GM18507 (cell line): ENCODE measurements at places on chromosomes 1 and 21.

DNA sequence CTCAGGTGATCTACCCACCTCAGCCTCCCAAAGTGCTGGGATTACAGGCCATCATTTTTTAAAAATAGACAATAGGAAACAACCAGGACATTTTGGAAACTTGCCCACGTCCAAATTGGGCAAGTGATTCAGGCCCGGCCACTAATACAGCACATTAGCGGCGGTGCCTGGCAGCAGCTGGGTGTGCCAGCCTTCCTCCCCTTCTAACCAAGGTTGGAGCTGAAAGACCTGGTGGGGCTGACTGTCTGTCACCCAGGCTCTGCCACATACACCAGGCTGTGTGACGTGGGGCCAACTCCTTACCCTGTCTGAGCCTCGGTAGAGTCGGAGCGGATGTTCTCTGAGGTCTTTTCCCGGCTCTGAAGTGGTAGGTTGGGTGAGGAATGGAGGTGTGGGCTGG, 29.6 kb upstream of the TMEM51 start:
- no peak for DNase-seq

GRCh38 chr1:25878690-25879089, 3.2 kb upstream of the PAQR7 start:
- no peak for DNase-seq

- no peak for DNase-seq
Observed at GRCh38 chr1:234605983-234606783, 3.8 kb downstream of the IRF2BP2 start.

- no peak for DNase-seq
Observed at GRCh38 chr1:190935925-190936324, 458.3 kb upstream of the BRINP3 start.

- no peak for DNase-seq
Observed at GRCh38 chr1:60034999-60035398, 38.6 kb downstream of the C1orf87 start.

GRCh38 chr1:53737648-53738204, 1.2 kb downstream of the GLIS1 start:
- DNase-seq, result no peak

- DNase-seq, result no peak
Observed at GRCh38 chr1:32052887-32053286, 19.9 kb upstream of the TMEM39B start.

- DNase-seq, result no peak
Observed at GRCh38 chr1:75131565-75132241, 2.5 kb upstream of the LHX8 start.

DNA sequence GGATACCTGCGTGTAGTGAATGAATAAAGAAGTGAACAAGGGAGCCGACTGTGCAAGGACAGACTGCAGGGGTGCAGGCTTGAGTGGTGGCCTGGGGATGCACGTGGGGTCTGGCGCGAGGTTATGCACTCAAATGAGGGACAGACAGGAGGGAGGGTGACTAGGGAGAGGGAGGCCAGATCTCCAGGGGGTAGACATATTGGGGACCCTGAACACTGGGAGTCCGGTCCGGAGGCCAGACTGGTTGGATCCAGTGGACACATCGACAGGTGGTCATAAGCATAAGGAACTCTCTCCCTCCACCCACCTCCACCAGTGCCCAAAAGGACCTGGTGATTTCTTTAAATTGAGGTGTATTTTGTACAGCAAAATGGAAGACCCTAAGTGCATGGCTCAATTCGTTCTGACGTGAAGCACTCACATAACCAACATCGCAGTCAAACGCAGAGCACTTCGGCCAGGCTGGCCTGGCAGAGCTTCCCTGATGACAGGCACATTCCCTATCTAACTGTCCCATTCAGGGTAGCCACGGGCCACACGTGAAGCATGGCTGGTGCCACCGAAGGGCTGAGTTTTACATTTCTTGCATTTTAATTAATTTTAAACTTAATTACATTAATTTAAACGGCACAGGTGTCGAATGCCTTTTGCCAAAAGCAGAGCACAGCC, 14.0 kb downstream of the WNT3A start:
- no peak for DNase-seq

DNA sequence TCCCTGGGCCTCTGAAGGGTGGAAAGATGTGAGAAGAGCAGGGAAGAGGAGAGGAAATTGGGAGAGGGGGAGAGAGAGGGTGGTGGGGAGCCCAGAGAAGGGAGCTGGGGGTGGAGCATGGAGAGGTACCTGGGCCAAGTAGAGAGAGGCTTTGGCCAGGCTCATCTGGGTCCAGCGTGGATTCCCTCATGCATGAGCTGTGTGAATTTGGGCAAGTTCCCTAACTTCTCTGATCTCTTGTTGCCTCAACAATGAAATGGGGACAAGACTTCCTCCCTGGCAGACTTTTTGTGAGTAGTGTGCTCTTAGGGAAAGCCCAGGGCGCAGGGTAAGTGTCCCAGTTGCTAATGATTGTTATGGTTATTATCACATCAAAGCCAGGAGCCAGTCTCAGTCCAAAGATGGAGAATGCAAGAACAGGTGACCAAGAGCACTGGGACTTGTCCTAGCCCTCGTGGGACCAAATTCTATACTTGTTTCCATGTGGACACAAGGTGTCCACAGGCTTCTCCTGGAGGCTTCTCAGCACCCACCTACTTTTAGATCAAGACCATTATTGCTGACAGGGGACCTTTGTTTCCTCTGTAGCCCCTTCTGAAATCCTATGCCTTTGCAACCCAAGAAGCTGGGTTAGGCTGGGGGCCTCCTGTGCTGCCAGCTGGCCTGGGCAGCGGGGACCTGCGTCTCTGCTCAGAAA, 13.9 kb downstream of the IL6R start:
- DNase-seq, result no peak

- no peak for DNase-seq
Observed at GRCh38 chr1:162670928-162671663, 38.8 kb downstream of the DDR2 start.

GRCh38 chr1:56153276-56153675, 426.1 kb downstream of the PLPP3 start:
- DNase-seq, result no peak

DNA sequence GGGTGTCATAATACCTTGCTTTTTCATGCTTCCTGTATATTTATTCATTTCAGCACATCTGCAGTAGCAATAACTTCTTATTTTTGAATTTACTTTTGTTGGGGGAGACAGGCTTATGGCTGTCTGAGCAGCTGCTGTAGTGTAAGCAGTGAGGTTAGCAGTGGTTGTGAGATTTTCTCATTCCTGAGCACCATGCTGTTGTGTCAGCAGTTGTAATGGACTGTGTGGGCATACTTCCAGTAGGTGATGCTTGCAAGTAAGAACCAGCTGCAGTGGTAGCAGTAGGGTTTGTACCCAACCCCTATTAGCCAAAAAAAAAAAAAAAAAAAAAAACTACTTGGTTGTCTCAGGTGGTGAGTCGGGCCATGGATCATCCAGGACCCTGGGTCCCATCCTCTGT, 311.6 kb downstream of the NUF2 start:
- no peak for DNase-seq

DNA sequence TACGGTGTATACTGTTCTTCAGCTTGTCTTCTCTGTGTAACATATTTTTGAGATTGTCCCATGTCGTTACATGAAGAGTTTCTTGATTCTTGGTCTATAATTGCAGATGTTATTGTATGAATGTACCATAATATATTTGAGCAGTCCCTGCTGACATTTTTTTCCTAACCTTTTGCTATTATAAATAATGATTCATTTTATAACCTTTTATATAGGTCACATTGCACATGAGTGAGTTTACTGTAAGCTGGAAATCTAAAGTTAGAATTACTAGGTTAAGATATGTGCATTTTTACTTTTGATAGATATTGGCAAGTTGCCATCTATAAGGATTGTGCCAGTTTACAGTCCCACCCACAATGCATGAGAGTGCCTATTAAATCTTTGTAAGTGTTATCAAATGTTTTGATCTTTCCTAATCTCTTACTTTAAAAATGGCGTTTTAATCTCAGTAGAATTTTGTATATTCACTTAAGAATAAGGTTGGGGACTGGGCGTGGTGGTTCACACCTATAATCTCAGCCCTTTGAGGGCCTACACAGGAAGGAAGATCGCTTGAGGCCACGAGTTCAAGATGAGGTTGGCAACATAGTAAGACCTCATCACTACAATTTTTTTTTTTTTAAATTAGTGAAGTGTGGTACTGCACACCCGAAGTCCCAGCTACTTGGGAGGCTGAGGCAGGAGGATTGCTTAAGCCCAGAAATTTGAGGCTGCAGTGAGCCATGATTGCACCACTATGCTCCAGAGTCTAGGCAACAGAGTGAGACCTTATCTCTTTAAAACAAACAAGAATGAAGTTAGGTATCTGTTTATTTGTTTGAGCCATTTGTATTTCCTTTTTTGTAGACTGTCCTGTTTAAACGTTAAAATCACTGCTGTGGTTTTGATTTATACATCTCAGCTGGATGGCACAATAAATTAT, 36.5 kb downstream of the ZMYM1 start:
- DNase-seq, result no peak

DNA sequence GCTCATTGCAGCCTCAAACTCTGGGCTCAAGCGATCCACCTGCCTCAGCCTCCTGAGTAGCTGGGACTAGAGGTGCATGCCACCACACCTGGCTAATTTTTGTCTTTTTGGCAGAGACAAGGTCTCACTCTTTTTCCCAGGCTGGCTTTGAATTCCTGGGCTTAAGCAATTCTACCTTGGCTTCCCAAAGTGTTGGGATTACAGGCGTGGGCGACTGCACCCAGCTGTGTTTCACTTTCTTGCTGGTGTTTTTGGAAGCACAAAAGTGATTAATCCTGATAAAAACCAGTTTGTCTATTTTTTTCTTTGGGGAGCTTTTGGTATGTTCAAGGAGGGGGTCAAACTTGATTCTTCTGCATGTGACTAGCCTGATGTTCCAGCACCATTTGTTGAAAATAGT, 19.3 kb downstream of the RNF11 start:
- DNase-seq, result no peak

GRCh38 chr1:153561466-153561985, 4.1 kb downstream of the S100A2 start:
- DNase-seq, result no peak

DNA sequence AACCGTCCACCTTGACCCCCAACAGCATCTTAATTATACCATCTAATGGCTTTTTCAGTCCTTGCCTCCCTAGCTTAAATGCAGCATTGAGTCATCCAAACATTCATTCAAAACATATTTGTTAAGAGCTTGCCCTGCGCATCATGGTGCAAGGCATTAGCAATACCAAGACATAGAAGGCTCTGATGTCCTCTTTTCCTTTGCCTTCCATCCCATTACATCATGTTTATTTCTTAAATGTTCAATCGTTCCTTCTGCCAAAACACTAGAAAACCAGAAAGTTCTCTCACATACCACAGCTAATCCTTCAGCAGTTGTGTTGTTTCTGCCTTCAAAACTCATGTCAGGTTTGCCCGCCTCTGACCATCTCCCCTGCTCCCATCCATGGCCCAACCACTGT, 29.8 kb upstream of the VTCN1 start:
- no peak for DNase-seq

- no peak for DNase-seq
Observed at GRCh38 chr1:57882072-57882471, 458.2 kb upstream of the DAB1 start.

DNA sequence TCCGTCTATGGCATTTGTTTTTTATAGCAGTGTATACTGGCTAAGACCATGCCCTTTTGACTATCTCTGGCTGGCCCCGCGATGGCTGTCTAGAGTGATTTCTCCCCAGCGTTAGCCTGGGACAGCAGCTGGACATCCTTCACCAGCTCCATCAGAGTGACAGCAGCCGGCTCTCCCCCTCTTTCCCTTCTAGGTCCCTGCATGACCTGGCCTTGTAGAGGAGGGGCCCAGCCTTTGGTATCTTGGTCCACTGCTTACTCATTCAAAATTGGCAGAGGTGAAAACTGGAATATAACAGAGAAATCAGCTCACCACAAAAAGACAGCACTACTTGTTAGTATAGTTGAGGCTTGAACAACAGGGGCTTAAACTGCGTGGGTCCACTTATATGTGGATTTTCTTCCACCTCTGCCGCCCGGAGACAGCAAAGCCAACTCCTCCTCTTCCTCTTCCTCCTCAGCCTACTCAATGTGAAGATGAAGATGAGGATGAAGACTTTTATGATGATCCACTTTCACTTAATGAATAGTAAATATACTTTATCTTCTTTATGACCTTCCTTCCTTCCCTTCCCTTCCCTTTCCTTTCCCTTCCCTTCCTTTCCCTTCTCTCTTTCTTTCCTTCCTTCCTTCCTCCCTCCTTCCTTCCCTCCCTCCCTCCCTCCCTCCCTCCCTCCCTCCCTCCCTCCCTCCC, 29.4 kb upstream of the B3GALNT2 start:
- no peak for DNase-seq

DNA sequence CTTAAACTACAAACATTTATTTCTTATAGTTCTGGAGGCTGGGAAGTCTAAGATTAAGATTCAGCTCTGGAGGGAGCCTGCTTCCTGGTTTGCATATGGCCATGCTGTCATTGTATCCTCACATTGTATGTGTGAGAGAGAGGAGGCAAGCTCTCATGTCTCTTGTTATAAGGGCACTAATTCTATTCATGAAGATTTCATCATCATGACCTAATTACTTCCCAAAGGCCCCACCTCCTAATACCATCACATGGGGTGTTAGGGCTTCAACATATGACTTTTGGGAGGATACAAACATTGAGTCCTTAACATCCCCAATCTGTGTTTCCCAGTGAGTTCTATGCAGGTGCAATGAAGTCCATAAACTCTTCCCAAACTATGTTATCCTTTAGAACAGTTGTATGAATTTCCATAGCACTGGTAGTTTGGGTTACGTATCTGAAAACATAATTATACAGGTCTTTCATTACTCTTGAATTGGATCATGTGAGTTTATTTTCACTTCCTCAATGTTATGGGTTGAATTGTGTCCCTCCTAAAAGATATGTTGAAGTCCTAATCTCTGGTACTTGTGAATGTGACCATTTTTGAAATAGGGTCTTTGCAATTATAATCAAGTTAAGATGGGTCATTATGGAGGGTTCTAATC, 124.2 kb downstream of the RUNX1 start:
- no peak for DNase-seq

DNA sequence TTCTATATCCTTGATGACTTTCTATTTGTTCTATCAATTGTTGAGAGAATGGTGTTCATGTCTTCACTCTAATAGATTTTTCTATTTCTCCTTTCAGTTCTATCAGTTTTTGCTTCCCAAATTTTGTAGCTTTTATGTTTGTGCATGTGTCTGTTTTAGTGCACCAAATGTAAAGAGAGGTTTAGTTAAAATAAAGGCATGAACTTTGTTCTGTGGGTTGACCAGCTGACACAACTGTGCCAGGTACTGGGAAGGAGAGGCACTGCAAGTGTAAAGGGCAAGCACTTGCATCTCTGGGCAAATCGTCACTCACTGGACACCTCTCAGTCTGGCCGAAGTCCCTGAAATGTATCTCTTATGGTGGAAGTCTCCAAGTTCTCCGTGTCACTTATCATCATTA, 38.6 kb upstream of the ABCD3 start:
- no peak for DNase-seq
